Head of caudate nucleus (tissue), 42 donors: ENCODE measurements at places on chromosomes 7 and 10.
A peak's percentile ranks its signal among the peaks of the same experiment; 100 is the strongest.

GRCh38 chr7:138962561-138963270, 18.5 kb downstream of the KIAA1549 start:
- DNase-seq: no peak

GRCh38 chr10:62818426-62819011, 2.4 kb upstream of the EGR2 start:
- peak; percentile 29 for DNase-seq

DNA sequence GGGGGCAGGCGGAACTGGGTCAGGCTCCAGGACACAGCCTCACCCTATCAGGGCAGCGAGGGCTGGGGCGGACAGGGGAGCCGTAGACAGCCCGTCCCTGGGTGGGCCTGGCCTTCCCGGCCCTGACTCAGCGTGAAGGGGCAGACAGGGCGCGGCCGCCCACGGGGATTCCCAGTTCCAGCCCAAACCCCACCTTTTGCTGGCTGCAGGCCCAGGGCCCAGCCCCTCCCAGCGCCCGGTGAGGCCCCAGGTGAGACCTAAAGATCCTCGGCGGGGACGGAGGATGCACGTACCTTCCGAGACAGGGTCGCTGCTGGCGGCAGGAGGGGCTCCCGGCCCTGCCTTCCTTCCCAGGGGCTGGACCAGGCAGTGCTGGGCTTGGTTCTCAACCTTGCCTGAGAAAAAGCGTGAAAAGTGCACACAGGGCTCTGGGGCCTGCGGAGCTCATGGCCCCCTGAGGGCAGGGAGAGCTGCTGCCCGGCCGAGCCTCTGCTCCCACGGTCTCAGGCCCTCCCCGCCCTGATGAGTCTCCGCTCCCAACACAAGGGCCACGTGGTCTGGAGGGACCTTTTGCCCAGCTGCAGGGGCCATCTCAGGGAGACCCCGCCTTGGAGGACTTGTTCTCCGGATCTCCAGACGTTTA, 43.9 kb upstream of the DNAJB6 start:
- no peak for DNase-seq

- DNase-seq: no peak
These were observed 44.3 kb upstream of the FXYD4 start for GRCh38 chr10:43327171-43327570.

DNA sequence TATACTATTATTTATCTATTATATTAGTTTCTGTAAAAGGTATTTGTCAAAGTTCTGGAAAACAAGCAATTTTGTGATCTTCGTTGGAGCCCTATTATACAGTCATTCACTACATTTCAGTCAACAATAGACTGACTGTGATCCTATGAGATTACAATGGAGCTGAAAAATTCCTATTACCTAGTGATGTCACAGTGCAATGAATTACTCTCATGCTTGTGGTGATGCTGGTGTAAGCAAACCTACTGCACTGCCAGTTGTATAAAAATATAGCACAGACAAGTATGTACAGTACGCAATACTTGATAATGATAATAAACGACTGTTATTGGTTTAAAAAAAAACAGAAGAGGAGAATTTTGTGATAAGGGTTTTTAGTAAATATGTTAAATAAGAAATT, 21.4 kb downstream of the OR6V1 start:
- no peak for DNase-seq

- no peak for DNase-seq
These were observed 32.3 kb upstream of the ARL4A start for GRCh38 chr7:12655161-12655560.

- DNase-seq: no peak
These were observed 56.3 kb downstream of the RASGEF1A start for GRCh38 chr10:43210556-43210955.

DNA sequence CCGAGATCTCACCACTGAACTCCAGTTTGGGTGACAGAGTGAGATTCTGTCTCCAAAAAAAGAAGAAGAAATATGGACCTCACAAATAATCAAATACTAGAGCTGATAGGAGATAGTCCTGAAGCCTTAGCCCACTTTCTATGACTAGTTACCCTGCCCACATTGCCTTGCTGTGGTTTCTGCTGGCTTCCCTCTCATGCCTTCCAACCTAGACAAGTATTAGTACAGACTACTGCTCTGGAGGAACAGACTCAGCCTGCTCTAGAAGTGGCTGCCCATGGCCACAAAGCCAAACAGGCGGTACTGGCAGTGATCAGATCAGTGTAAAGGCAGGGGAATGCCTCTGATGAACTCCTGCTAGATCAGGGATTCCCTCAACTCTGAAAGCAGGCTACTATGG, 89.7 kb upstream of the PRKAR2B start:
- no peak for DNase-seq

- peak; percentile 11 for DNase-seq
These were observed 2.5 kb downstream of the TCF7L2 start for GRCh38 chr10:112952282-112953173.

DNA sequence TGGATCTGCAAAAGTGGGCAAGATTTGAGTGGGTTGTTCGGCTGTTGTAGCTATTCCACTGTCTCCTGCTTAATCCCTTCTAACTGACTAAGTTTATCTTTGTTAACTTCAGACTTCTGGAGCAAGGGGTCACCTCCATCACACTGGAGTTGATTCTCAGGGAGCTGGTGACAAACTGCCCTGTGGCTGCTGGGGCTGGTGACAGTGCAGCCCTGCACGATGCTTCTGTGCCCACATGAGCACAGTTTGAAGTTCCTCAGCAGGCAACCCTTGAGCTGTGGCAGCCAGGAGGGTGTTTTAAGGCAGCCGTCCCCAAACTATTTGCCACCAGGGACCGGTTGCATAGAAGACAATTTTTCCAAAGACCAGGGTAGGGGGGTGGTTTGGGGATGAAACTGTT, 40.5 kb downstream of the ADRB1 start:
- DNase-seq: no peak

- DNase-seq: no peak
These were observed 18.7 kb upstream of the FOXK1 start for GRCh38 chr7:4663239-4664018.

GRCh38 chr7:17318146-17318545, 19.7 kb downstream of the AHR start:
- no peak for DNase-seq

GRCh38 chr7:130639388-130639787, 29.2 kb downstream of the COPG2 start:
- DNase-seq: no peak

GRCh38 chr7:68205826-68206225, 1209.2 kb downstream of the TYW1 start:
- DNase-seq: no peak

DNA sequence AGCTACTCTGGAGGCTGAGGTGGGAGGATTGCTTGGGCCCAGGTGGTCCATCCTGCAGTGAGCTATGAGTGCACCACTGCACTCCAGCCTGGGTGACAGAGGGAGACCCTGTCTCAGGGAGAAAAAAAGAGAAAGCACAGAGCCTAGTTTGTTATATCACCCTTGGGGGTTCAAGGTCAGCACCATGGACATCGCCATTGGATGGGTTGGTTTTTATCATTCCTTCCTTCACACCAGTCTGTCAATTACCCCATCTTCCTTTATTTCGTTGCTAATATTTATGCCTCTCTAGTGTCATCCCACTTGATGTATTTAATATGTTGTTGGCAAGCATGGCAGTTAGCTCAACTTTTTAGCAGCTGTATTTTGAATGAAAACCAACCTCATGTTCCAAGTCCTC, 182.3 kb downstream of the NSUN6 start:
- no peak for DNase-seq

GRCh38 chr7:106560482-106560881, 100.5 kb downstream of the CCDC71L start:
- DNase-seq: no peak

DNA sequence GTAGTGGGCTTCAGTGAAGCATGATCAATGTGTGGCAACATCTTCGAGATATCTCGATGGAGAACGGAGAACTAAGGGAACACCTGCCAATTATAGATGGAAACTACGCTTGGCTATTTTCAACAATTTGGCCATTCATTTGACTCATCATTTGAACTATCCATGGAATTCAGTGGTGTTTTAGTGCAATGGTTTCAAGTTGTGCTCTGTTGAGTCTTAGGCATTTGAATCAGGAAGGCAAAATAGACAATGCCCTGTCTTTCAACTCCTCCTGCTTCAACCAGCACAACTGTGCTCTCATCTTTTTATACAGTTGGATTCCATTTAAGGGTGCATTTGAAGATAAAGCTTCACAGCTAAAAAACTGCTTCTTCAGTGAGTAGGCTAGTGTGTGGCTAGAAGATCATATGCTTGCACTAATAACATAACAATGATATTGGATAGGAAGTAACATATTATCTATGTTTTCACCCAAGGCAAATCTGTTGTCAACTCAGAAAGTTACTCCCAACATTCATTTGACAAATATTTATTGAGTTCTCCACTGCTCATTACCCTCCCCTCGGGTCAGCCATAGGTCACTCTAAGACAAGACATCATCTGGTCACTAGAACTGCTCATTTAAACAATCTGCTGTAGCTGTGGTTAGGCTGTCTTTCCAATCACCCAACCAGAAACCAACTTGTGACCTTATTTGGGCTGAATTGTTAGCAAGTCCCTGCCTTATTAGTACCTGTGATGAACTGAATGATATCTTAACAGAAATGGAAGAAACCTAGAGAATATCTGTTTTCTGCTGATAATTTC, 314.1 kb upstream of the SP4 start:
- no peak for DNase-seq

GRCh38 chr7:44936322-44936721, 42.5 kb downstream of the MYO1G start:
- no peak for DNase-seq

GRCh38 chr10:101902032-101902819, 58.6 kb upstream of the KCNIP2 start:
- no peak for DNase-seq

GRCh38 chr7:41996381-41997035, 240.5 kb downstream of the GLI3 start:
- no peak for DNase-seq

DNA sequence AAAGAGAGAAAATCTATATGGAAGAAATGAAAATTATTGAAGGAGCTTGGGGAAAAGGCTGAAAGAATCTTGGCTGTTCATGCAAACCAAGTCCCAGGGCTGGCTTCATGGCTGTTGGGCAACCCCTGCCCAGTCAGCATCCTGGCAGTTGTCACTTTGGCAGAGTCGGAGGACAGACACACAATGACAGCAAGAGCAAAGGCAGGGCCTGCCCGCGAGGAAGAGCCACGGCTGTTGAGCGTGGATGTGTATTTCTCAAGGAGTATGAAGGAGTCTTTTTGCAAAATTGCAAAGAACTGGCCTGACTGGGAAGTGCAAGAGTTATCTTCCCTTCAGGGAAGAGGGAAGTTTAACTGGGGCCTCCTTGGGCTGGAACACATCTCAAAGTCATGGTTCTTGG, 11.7 kb downstream of the PTPRE start:
- DNase-seq: peak; percentile 67

GRCh38 chr10:30455816-30456215, 21.8 kb downstream of the MAP3K8 start:
- DNase-seq: no peak

DNA sequence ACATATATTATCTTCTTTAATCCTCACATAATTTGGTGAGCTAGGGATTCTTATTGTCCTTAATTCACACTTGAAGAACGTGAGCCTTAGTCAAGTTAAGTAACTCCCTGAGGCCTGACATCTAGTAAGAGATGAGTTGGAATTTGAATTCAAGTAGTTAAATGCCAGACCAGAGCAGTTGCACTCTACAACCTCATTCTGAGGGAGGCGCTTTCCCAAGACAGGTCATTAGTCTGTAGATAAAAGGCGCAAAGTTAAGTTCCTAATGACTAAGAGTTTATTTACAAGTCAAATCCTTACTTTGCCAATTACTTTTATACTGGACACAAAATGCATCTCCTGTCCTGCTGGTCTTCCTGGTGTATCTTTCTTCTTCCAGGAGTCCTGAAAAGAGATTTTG, 3.6 kb upstream of the EXOC6 start:
- DNase-seq: no peak

- DNase-seq: no peak
These were observed 95.0 kb downstream of the ST7 start for GRCh38 chr7:117048114-117048866.

DNA sequence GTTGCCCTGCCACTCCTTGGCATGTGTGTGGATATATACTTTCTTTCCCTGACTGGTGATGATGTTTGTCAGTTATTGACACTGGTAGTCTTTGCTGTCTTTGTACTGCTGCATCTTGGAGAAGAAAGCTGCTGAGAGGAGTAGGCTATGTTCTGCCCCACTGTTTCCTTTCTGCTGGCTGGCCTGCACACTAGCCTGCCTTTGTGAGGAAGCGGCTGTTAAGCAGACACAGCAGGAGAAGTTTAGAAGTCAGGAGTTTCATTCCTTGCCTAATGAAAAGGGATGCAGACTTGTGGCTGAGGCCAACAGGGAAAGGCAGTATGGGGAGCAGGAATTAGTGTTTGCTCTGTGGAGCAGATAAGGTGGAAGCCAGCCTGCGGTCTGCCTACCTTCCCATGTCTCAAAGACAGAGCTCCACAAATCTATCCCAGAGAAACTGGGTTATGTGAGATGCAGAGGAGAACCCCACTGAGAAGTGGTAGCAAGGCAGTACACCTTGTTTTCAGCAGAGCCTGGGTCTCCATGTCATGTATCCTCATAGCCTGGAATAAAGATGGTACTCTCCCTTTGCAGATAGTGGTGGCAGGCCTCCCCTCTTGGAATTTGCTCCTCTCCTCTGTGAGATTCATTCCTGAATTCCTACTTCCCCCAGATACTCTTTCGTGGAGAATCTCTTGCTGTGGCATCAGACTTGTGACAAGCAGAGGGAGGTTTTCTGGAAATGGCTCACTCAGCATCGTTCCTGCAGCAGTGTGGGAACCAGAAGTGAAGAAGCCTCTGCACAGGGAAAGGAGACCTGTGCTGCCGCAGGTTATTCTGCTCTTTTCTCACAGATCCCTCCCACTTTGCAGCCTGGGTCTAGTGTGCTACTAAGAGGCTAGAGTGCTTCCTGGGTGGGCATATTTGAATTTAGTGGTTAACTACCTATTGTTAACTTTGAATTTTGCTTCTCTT, 130.2 kb downstream of the LRRC4 start:
- peak; percentile 35 for DNase-seq

DNA sequence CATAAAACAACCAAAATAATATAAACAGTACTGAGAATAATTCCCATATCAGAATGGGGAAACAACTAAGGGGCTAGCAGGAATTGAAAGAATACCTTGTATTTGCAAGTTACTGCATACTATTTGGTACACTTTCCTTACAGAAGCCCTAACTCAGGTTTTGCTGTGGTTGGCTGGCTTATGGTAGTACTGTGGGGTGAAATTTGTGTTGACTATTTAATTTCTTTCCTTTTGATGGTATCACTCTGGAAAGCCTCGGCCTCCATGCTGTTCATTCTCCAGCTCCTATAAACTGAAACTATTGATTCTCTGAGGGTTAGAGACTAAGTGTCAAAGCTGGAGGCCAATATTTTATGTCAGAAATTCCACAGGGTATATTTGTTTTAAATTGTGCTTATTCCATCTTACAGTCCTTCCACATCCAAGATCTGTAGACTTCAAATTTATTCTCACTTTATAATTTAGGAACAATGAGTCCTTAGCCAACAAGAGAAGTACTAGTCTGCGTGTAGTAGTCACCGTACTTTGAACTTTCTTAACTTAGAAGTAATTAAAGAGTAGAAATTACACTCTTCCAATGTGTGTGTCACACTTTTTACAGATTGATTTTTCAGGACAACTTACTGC, 13.4 kb downstream of the SKIDA1 start:
- DNase-seq: no peak

GRCh38 chr7:1745018-1745532, 75.0 kb downstream of the ELFN1 start:
- DNase-seq: no peak
